ENCODE measurements at places on chromosomes 6 and 20.

DNA sequence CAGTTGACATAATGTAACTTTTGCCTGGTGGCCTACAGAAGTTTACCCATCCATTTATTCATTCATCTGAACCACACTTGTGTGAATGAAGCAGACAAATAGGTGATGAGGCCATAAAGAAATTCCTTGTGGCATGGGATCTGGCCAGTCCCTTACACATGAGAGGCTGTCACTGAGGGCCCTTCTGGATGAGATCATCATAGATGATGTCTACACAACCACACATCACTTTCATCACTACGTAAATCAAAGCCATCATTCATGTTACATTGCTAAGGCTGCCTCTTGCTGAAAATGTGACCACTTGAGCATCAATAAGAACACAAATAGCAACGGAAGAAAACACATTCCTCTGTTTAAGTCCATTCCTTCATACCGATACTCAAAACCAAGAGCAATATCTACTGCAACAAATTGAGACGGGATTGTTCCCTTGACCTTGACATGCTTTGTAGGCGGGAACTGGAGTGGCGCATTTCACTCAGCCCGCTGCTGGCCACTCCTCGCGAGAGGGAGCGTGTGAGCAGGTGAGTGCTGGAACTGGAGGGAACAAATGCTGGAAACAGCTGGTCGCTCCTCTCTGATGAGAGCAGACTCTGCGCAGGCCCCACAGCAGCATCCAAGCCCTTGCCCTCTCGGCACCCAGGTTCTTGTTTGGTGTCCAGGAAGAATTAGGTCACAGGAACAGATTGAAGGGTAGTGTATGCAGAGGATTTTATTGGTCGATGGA is 49.3 kb downstream of the FAM50B start:
- no peak for ATAC-seq

DNA sequence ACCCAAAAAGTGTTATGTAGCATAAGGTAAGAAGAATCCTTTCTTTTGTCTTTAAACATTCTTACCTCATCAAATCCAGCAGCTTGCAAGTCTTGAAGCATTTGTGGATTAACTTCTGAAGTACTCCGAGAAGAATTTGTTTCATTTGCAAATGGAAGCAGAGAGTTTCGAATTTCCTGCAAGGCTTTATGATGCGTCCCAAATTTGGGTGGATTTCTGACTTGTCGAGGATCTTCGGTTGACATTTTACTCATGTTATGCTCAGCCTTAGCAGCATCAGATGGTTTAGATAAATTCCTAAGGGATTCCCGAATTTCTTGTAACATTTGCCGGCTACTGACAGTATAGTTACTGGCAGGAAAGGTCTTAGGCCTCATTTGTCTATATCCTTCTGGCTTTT is 16.2 kb downstream of the LATS1 start:
- no peak for ATAC-seq

- ATAC-seq: no peak
Measured at GRCh38 chr6:104843229-104843628, 16.5 kb downstream of the HACE1 start.

DNA sequence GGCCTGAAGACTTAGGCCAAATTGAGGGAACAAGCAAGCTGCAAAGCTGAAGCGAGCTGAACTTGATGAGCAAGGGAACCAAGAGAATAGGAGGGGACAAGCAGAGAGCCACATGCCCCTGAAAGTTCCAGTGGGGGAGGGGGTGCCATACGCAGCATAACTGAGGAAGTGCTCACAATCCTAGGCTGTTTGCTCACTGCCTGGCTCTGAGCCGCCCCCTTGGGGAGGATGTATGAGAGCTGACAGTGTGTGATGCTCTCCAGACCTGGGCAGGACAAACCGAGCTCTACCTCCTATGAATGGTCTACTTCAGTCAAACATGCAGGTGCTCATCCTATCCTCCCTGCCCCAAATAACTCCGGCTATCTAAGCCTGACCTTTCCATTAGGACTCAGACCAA is 52.1 kb downstream of the FAXC start:
- no peak for ATAC-seq

DNA sequence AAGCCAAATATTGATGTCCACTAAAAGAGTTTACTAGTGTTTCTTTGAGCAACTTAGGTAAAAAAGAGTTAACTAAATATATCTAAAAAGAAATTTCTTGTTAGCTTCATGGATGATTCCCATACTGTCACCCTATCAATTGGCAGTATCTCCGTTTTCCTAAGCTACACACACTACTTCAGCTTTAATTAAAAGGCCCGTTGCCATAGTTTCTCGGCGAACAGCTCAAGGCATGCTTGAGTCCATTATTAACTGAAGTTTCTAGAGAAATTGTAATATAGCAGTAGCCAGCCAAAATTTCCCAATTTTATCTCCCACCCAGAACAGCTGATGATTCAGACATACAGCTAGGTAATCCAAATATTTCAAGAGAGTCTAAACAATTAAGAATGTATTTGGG is 20.0 kb upstream of the BEND6 start:
- ATAC-seq: no peak

DNA sequence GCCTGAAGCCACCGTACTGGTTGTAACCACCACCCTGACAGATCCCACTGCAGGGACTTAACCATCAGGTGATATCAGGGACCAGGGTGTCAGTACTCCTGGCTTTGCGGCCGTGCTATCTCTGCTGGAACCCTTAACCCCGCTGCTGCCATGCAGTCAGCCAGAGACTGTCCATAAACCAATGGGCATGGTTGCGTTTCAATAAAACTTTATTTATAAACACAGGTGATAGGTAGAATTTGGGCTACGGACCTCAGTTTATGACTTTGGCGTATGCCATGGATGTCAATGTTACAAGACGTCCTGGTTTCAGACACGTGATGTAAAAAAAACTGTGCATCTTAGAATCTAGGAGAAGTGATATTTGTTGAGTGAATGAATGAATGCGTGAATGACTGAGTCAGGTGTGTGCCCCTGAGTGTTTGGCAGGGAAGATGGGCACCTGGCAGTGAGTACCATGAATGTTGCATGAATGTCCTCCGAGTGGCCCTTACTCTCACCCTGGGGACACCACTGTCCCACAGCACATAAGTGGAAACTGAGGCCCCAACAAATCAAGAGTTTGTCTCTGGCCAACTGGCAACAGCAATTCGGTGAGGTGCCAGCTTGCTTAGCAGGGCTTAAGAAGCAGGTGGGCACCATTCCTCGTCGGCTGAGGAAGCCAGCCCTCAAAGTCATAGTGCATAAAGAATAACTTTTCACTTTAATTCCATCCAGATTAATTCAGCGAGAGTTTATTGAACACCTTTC is 64.0 kb upstream of the APCDD1L start:
- no peak for ATAC-seq

- ATAC-seq: peak; percentile 31
Measured at GRCh38 chr20:31666258-31667042, 28.7 kb downstream of the COX4I2 start.

DNA sequence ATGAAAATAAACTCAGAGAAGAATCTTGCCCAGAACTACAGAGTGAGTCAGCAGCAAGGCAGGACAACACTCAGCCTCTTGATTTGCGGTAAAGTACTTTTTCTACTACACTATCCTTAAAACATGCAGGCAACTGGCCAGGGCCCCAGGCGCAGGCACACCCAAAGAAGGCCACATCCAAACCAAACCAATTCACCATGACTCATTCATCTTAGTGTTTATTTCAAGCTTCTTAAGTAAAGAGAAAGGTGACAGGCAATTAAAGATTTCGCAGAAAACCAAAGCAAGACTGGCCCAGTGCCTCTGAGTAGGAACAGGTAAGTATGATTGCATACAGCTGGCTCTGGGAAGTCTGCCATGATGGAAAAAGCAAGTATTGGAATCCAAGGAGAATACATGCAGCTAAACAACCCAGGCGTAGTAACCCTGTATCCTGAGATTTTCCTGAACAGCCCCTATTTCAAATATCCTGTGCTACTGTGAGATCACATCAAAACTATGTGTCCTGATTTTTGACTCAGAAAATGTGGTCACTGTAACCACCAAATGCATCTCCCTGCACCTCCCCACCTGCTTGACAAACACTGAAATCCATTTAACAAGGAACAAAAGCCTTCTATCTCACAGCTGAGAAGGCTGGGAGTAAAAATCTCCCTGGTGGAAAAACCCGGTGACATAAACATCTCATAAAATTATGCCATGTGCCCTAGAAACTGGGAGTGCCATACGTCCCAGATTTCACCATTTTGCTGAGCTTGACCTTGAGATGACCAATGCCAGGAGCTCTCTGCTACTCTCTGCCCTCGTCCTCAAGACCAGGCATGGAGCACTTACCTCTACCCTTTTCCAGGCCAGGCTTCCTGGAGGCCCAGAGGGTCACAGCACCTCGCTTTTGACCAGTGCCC is 12.4 kb downstream of the WFDC3 start:
- peak; percentile 86 for ATAC-seq

- ATAC-seq: peak; percentile 76
Measured at GRCh38 chr20:50663095-50663821, 28.1 kb downstream of the RIPOR3 start.

- ATAC-seq: no peak
Measured at GRCh38 chr6:48183178-48183577, 72.2 kb upstream of the PTCHD4 start.

DNA sequence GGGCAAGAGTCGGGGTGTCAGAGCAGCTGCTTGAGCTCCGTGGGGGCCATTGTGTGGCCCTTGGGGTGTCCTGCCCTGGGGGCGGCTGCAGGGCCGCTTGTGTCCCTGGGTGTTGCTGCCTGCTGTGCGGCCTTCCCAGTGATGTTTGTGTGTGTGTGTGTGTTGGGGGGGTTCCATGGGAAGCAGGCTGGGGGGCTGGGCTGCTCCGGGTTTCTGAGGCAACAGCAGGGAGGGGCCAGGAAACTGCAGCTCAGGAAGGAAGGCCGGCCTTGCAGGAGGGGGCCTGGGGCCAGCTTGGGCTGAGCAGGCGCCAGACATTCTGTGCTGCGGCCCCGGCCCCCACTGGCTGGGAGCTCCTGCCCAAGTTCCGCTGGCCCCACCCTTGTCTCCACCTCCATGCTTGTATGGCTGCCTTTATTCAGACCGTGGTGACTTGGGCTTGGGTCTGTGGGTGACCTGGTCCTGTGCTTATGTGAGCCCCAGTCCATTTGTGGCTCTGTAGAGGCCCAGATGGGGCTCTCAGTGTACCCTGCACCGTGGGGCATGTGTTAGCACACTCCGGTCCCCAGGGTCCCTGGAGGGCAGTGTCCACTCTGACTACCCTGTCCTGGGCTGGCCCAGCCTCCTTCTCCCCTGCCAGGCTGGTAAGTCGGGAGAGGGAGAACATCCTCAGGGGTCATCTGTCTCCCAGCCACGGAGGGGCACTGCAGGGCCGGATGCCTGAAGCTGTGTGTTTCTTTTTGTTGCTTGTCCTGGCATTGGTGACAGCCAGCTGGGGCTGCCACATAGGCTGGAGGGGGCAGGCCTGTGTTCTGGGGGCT is 4.6 kb upstream of the SOX18 start:
- peak; percentile 12 for ATAC-seq

DNA sequence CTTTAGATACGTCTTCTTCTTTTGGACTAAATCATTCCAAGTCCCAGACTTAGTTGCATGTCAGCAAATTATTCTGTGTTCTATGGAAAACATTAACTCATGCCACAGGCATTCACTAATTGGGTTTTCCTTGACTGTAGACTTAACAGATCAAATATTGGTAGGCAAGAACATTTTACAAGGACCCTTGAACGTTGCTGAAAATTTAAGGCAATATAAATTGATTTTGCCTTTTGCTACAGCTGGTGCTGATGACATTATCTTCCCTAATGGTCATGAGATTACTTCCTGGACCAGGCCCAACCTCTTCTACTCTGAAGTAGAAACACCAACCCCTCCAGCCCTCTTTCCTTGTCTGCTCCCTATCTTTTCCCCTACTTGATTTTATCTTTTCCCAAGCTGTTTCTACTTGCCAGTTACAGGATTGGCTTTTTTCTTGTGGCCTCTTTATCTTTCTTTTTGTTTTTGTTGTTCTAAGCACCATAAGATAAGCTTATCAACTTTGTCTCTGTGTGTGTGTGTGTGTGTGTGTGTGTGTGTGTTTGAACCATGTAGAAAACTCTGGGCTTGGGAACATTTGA is 514.0 kb upstream of the SOX4 start:
- ATAC-seq: no peak

- no peak for ATAC-seq
Measured at GRCh38 chr20:53016534-53017042, 44.4 kb downstream of the TSHZ2 start.

DNA sequence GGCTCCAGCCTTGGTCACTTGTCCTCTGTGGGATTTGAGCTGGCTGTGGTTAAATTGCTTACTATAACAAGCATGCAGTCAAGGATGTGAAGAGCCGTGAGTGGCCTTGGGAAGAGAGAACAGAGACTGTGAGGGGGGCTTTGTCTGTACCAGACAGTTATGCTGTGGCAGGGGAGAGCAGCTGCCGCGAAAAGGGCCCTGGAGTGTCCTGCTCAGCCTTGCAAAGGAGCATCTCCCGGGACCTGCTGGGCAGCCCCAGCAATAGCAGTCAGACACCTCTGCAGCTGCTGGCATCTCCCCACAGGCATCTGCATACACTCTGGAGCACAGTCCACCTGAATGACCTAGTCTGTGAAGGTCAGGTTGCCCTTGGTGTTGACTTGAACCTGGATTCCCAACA is 6.3 kb downstream of the EBF4 start:
- ATAC-seq: no peak

DNA sequence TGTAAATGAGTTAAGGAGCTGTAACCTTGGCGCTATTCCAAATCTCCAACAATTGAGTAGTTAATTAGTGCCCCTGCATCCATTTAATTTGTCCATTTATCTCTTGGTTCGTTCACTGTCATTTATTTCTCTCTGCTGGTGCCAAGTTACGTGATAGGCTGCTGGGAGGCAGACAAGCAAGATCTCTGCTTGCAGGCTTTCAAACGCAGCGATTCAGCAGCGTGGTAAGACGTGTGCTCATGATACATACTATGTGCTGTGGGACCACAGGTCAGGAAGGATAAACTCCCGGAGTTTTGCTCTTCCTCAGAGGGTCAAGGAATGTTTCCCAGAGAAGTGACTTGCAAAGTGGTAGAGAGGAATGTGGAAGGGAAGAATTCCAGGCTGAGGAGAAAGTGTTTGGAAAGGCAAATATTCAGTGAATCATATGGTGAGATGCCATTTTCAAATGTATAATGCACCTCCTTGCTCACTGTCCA is 46.4 kb downstream of the UTRN start:
- no peak for ATAC-seq

GRCh38 chr20:35320396-35321126 is 28.3 kb upstream of the FAM83C start:
- ATAC-seq: no peak

- no peak for ATAC-seq
Measured at GRCh38 chr6:139448051-139448649, 73.7 kb upstream of the CITED2 start.

DNA sequence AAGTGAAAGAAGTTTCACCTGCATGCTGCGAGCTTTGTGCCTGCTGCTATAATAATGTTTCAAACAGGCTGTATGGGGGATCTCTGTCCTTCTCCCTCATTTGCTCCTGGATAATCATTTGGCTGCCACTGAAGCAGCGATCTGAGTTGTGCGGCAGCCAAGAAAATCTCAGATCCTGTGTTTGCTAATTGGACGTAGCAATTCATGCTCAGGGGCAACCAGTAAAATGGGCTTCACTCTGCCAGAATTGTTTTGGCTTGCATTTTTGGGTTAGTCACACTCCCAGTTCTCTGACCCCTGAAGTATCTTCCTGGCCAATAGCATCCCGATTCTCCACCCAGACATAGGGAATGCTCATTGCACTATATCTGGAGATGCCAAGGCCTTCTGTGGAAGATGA is 13.7 kb upstream of the STXBP5 start:
- ATAC-seq: no peak

- ATAC-seq: no peak
Measured at GRCh38 chr6:144737998-144738397, 452.9 kb downstream of the UTRN start.

GRCh38 chr20:44204156-44204831 is 6.3 kb downstream of the OSER1 start:
- peak; percentile 97 for ATAC-seq

GRCh38 chr6:41652866-41653652 is 14.8 kb downstream of the MDFI start:
- no peak for ATAC-seq

All from esophagus mucosa (tissue), 1 donor.